ENCODE measurements at places on chromosomes 11 and 22.

GRCh38 chr11:83011333-83012167 lies 60.1 kb downstream of the RAB30 start:
- peak; percentile 77 for DNase-seq

DNA sequence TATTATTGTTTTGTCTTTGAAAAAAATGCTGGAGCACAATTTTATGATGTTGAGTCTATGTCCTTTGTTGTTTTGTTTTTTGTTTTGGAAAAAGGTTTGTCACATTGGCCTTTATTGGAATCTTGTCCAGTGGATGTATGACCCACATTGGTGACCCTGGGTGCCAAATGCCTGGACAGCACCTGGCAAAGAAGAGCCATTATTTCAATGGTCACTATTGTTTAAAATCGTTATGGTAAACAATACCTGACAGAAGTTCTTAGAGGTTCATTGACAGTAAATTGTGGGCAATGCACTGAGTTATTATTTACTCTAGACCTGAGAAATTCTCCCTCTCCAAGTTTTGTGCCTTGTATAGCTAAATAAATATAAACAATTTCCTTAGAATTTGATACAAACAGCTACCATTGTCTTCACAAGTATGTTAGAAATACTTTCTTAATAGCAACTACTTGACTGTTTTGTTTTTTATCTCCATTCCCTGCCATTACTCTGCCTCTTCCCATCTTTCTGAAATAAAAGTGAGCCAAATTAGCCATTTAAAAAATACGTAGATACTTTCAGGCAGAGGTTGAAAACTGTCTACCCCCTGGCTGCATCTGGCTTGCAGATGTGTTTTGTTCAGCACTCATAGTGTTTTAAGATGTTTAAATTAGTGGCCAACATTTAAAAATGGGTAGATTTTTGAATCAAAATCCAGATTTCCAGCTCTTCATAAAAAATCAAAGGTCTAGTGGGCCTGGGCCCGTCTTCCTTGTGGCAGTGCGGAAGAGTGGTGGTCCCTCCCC lies 39.9 kb downstream of the BMAL1 start:
- DNase-seq = no peak

DNA sequence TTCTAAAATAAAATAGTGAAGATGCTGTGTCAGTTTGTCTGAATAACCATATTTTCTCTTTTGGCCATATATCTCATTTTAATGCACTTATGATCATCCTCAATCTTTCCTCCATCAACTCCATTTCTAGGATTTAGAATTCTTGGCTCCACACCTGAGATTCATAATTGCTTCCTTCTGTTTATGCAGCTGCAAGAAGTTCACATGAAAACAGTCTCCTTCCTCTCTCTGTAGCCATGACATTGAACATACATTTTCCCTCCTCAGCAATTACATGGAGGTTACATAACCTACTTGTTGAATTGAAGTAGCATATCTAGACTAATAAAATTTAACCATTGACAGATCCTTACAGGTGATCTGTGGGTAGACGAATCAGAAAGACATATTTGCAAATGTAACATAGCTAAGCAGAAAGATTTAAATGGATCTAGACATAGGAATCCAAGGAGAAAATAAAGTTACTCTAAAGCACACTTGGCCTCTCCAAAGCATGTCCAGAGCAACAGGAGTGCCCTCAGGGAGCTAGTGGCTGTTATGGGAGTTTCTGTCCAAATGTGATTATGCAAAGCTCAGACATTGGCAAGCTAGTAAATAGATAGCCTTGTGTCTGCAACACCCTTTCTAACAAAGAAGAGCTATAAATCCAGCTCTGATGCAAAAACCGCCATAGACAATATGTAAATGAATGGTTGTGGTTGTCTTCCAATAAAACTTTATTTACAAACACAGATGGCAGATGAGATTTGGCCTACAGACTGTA lies 119.9 kb upstream of the MPPED2 start:
- no peak for DNase-seq

DNA sequence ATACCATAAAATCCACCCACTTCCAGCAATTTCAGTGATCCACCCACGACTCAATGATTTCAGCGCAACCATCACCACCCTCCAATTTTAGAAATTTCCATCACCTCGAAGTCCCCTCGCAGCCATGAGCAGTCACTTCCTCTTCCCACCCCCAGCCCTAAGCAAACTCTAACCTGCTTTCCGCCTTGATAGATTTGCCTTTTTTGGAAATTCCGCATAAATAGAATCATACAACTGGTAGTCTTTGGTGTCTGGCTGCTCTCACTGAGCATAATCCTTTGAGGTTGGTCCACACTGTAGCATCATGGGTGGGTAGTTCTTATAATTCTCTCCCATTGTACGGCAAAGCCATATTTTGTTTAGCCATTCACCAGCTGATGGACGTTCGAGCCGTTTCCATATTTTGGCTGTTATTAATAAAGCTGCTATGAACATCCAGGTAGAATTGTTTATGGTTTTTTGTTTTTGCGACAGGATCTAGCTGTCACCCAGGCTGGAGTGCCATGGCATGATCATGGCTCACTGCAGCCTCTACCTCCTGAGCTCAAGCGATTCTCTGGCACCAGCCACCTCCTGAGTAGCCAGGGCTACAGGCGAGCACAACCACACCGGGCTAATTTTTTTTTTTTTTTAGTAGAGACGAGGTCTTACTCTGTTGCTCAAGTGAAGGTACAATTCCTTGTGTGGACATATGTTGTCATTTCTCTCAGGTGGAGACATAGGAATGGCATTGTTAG lies 16.0 kb downstream of the PIM3 start:
- no peak for DNase-seq

- no peak for DNase-seq
Measured at GRCh38 chr11:3969613-3970012, 114.1 kb downstream of the STIM1 start.

GRCh38 chr11:86047275-86047991 lies 21.5 kb downstream of the PICALM start:
- DNase-seq = no peak

DNA sequence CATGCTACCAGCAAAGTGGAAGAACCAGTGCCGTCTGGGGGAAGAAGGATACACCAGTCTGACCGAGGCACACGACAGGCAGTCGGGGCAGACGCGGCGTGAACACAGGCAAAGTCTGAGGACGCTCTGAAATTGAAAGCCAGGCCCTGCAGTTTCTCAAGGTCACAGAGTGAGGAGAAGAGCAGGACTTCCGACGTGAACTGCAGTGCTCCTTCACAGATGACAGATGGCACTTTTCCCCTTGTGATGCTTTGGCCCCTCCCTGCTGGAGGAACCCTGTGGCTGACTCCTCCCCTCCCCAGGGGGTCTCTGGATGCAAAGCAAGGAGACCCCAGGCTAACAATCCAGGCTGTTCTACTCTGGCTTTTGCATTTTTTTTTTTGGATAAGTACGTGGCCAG lies 19.6 kb upstream of the JAM3 start:
- peak; percentile 27 for DNase-seq

GRCh38 chr11:22785251-22785650 lies 44.4 kb downstream of the SVIP start:
- DNase-seq = peak; percentile 36

All from DMS53 (cell line).